H54 (cell line): ENCODE measurements at places on chromosomes 12 and 14.

DNA sequence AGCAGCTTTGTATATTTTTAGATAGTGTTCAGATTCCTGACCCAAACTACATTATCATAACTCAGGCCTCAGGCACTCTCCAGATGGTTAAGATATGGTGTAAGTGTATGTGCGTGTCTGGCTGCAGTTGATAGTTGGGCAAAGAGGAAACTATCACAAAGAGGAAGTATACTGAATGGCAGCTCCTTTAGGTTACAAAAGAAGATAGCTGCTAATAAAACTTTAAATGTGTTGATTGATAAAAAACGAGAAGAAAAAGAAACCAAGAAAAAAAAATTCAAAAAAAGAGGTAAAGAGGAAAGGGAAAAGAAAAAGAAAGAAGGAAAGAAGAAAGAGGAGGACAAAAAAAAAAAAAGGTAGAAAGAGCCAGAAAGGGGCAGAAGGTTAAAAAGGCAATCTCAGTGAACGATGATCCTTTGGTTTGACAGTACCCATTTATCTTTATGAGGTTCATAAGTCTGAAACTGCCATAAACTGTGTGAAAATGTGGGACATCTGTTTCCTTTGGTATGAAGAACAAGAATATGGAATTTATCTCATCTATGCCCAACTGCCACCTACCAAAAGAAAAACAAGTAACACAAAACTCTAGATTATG, 42.2 kb downstream of the TAOK3 start:
- DNase-seq: no peak

DNA sequence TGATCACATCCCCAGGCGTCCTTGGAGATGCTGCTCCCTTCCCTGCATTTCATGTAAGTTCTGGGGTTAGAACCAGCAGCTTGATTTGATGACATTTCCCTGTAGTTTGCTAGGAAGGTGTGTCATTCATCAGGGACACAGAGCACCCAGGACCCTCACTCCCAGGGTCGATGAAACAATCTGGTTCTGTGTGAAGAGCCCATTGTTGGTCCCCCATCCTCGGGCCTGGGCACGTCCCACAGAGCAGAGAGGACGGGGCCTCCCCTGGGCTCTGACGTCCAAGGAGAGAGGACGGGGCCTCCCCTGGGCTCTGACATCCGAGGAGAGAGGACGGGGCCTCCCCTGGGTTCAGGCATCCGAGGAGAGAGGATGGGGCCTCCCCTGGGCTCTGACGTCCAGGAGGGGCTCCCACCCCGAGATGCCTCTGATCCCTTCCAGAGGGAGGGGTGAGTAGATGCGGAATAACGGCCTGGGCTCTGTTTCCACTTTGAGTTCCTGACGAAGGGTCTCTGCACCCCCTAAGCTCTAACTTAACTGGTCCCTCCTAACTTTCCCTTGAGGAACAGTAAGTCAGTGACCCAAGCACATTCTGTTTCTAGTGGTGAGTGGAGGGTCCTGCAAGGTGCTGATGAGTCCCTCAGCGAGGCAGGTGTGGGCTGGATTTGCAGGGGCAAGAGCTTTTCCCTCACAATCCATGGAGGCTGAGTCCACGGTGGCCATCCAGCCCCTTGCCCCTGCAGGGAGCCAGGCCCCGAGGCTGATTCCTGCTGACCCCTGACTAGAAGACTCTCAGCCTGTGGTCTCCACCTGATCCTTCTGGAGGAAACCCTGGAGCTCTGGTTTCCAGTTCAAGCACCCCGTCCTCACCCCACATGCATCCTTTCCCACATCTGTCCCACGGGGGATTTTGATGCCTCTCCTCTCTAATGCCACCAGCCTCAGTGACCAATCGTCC, 35.5 kb upstream of the SFSWAP start:
- DNase-seq: no peak

- no peak for DNase-seq
Observed at GRCh38 chr12:553216-554000, 93.7 kb downstream of the B4GALNT3 start.

DNA sequence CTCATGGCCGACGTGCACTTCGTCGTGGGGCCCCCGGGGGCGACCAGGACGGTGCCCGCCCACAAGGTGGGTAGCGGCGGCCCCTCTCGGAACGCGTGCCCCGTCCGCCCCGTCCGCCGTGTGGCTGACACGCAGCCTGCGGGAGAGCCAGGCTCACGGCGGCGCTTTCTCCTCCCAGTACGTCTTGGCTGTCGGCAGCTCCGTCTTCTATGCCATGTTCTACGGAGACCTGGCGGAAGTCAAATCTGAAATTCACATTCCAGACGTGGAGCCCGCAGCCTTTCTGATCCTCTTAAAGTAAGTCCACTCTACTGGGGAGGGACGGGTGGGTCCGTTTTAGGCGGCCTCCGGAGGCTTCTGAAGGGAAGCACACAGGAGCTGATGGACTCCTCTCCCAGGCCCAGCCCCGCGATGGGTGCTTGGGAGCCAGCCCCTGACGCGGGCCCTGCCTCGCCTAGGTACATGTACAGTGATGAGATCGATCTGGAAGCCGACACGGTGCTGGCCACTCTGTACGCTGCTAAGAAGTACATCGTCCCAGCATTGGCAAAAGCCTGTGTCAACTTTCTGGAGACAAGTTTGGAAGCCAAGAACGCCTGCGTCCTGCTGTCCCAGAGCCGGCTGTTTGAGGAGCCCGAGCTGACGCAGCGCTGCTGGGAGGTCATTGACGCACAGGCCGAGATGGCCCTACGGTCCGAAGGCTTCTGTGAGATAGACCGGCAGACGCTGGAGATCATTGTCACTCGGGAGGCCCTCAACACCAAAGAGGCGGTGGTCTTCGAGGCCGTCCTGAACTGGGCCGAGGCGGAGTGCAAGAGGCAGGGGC, 1.1 kb downstream of the BTBD6 start:
- no peak for DNase-seq

DNA sequence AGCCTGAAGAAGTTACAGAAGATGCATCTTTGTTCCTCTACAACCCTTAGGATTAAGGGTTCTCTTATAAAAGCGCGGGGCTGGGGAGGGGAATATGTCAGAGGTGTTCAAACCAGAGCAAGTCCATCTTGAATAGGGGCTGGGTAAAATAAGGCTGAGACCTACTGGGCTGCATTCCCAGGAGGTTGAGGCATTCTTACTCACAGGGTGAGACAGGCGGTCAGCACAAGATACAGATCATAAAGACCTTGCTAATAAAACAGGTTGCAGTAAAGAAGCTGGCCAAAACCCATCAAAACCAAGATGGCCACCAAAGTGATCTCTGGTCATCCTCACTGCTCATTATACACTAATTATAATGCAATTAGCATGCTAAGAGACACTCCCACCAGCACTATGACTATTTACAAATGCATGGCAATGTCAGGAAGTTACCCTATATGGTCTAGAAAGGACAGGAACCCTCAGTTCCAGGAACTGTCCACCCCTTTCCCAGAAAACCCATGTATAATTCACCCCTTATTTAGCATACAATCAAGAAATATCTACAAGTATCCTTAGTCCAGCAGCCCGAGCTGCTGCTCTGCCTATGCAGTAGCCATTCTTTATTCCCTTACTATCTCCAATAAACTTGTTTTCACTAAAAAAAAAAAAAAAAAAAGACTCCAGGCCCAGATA, 108.1 kb upstream of the FOXN3 start:
- DNase-seq: no peak

- DNase-seq: no peak
Observed at GRCh38 chr12:77347017-77347416, 281.6 kb upstream of the E2F7 start.

GRCh38 chr12:54603872-54604271, 15.4 kb upstream of the PPP1R1A start:
- DNase-seq: no peak

DNA sequence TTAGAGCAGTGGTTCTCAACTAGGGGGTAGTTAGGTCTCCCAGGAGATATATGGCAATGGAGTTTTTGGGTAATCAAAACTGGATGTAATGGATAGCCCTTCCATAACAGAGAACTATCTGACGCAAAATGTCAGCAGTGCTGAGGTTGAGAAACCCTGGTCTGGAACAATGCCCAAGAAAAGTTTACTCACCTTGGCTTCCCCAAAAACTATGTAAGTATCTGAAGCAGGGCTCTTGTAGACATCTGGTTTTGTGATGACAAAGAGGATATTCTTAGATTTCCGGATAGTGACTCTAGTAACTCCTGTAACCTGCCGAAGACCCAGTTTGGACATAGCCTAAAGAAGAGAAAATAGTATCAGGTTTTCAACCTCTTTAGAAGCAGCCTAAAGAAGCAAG, 11.8 kb downstream of the NACA start:
- DNase-seq: no peak

GRCh38 chr14:74504412-74504811, 10.8 kb downstream of the ISCA2 start:
- no peak for DNase-seq

GRCh38 chr14:37051680-37052079, 120.7 kb downstream of the SLC25A21 start:
- DNase-seq: no peak

DNA sequence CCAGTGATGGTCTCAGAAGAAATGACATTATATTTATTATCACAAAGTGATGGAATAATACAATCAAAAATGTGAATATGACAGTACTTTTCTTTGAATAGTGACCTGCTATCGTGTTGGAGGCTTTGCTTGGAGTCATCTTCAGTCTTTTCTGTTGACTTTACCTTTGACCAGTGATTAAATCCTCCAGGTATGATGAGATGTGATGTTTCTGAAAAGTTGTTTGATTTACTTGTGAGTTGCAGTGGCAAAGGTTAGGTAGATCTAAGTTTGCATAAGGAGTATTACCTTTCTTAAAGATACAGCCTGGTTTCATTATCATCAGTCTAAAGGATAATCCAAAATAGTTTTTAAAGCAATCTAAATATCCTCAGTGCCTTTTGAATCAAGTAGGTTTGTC, 4.6 kb downstream of the TCP11L2 start:
- DNase-seq: no peak

DNA sequence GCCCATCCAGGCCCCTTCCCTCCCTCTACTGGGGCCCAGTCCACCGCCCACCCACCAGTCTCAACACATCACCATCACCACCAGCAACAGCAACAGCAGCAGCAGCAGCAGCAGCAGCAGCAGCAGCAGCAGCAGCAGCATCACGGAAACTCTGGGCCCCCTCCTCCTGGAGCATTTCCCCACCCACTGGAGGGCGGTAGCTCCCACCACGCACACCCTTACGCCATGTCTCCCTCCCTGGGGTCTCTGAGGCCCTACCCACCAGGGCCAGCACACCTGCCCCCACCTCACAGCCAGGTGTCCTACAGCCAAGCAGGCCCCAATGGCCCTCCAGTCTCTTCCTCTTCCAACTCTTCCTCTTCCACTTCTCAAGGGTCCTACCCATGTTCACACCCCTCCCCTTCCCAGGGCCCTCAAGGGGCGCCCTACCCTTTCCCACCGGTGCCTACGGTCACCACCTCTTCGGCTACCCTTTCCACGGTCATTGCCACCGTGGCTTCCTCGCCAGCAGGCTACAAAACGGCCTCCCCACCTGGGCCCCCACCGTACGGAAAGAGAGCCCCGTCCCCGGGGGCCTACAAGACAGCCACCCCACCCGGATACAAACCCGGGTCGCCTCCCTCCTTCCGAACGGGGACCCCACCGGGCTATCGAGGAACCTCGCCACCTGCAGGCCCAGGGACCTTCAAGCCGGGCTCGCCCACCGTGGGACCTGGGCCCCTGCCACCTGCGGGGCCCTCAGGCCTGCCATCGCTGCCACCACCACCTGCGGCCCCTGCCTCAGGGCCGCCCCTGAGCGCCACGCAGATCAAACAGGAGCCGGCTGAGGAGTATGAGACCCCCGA, 6.8 kb upstream of the RNU7-1 start:
- DNase-seq: no peak

- DNase-seq: no peak
Observed at GRCh38 chr12:76274420-76275083, 73.7 kb downstream of the BBS10 start.

GRCh38 chr12:123319826-123320225, 44.8 kb downstream of the SBNO1 start:
- DNase-seq: no peak

GRCh38 chr12:84779169-84779568, 133.4 kb downstream of the SLC6A15 start:
- DNase-seq: no peak

DNA sequence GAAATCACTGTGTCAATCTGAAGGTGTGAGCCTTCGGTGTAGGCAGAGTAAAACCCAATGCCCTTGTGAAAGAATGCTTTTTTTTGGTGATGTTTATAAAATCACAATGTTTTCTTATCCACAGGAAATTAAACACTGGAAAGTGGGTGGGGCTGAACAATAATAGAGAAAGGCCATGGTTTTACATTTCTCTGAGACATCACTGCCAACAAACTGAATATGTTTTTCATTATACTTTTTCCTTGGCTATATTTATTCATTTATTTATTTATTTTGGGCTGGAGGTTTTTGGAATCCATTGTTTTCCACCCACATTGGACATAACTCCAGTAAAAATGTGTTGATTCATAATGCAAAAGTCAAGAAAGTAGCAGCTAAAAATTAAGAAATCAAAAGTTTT, 16.9 kb downstream of the LRRK2 start:
- DNase-seq: no peak

DNA sequence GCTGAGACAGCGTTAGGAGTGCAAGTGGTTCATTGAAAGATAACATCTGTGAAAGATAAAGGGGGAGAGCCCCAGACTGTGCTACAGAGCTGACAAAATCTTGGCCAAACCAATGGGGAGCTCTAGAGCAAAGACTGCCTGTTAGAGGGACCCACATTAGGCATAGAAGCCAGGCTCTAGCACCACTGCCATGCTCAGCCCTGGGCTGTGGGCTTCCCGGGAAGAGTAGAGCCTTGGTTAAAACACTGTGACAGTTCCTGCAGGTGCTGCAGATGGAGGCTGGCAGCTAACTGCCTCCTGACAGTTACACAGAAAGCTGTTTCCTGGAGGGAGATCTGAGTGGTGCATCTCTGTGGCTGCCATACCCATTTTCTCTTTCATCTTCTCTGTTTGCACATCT, 23.0 kb downstream of the TSHR start:
- DNase-seq: no peak

DNA sequence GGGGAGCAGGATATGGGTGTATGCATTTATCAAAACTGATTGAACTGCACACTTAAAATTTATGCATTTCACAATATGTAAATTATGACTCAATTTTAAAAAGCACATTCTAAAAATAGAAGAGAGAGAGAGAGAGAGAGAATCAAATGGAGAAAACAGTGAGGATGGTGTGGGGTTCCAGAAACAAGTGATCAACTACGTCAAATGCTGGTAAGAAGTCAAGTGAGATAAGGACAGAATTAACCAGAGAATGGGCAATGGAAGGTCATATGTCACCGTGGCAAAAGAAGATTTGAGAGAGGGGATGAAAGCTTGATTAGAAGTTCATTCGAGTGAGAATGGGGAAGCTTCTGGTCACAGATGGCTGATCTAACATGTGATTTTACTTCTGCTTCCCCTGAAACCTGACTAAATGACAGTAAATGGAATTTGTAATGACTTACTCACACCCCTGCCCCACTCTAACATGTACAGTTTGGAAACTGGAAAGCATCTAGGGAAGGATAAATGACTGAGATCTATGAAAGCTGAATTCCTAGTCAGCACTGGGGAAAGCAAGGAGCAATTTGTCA, 276.5 kb upstream of the AMIGO2 start:
- no peak for DNase-seq

DNA sequence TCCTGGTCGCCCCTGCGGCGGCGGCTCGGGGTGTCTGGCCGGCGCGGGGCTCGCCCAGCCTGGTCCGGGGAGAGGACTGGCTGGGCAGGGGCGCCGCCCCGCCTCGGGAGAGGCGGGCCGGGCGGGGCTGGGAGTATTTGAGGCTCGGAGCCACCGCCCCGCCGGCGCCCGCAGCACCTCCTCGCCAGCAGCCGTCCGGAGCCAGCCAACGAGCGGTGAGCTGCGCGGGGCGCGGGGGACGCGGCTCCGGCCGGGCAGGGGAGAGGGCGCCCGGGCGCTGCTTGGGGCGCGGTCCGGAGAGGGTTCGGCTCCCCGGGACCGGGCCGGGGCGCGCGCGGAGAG, at the start of gene LGALS3:
Gene LGALS3, plus strand, starts transcription at position 167 of the 342 bp plus-strand sequence. CDS start 8,122 bp downstream, outside the sequence.
- peak; percentile 32 for DNase-seq
